Inflammatory macrophage treated with lipopolysaccharide for 4 hours (primary cell): ENCODE measurements at places on chromosomes 13 and 19.
A peak's percentile ranks its signal among the peaks of the same experiment; 100 is the strongest.

GRCh38 chr13:109204657-109205056 is 575.2 kb downstream of the MYO16 start:
- DNase-seq = no peak

DNA sequence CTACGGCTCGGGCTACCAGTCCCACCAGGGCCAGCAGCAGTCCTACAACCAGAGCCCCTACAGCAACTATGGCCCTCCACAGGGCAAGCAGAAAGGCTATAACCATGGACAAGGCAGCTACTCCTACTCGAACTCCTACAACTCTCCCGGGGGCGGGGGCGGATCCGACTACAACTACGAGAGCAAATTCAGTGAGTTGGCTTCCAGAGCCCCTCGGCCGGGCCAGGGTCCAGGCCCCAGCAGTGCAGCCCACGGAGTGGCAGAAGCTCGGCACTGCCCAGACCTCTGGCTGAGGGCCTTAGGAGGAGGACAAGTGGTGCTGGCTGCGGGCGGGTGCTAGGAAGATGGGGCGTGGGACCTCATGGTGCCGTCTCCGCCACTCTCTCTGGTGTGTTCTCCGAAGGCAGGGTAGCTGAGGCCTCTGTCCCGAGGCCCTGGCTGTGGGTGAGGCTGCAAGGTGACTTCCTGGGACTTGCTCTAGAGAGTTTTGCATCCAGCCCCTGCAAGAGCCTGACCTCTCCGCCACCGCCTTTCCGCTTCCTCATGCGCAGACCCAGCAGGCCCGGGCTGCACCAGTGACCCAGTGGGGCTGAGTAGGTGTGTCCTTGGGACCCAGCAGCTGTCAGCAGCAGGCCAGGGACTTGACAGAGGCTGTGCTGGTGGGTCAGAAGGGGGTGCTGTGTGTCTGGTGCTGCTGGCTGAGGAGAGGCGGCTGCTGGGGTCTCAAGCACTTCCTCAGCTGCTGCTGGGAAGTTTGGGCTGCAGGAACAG is 13.5 kb upstream of the QTRT1 start:
- no peak for DNase-seq

DNA sequence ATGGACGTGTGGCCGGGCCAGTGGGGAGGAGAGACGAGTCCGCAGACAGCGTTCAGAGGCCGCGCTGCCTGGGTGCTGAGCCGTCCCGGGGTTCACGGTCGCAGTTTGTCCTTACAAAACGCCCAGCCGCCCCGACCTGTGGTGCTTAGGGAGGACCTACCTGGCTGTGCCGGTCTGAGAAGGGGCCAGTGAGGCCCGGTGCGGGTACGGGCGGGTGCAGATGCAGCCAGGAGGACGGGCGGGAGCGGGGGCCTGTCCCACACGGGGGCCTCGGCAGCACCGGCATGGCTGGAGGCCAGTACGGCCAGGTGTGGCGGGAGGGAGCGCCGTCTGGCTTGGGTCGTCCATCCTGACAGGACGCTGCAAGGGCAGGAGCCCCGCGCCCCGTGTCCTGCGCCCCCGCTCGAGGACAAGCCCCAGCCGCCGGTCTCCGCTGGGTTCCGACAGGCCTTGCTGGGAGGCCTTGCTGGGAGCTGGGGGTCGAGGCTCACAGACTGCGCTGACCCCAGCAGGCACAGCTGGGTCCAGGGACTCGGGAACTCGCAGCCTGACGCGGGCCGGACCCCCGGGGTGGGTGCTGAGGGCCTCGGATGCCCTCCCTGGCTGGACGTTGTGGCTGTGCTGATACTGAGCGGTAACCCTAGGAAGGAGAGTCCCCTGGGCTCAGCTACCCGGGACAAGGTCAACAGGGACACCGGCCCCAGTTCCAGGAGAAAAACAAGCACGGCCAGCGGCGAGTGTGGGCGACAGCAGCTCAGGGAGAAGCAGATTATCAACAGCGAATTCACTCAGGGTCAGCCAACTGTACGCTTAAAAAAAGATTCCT is 5.3 kb upstream of the PROZ start:
- DNase-seq = no peak

DNA sequence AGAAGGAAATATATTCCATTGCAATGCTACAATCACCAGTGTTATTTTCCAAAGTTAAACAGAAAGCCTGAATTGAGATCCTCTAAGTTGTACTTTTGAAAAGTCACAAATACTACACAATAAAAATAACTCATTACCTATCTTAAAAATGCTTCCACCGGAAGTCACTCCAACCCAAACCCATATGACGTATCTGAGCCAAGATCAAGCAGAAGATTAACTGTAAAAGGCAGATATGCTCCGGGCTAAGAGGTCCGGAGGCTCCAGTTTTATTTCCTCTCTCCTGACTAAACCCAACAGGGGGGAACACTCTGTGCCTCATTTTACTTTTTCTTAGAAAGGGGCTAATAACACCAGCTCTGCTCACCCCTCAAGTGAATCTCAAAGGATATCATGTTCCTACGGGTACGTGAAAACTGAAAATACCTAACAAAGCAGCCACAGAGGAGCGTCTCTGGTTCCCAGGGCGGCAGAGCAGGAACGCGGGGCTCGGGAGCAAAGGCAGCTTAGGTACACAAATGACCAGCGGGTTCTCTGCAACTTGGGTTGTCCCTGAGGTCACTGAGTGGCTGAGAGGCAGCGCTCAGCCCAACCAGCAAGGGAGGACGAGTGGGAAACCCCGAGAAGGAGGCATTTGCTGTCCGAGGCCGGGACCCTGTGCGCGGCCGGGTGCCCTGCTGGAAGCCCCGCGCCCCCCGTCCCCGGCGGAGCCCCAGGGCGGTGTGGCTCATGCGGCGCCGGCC is 750 bp downstream of the RAB20 start:
- peak; percentile 70 for DNase-seq

- DNase-seq = peak; percentile 96
These were observed at the start of gene LRRC25 for GRCh38 chr19:18397242-18398202. Gene LRRC25 (minus strand): TSS chr19:18397622. CDS start chr19:18396963, 659 bp downstream.

GRCh38 chr13:97726664-97727280 is 226.7 kb upstream of the IPO5 start:
- DNase-seq = no peak

DNA sequence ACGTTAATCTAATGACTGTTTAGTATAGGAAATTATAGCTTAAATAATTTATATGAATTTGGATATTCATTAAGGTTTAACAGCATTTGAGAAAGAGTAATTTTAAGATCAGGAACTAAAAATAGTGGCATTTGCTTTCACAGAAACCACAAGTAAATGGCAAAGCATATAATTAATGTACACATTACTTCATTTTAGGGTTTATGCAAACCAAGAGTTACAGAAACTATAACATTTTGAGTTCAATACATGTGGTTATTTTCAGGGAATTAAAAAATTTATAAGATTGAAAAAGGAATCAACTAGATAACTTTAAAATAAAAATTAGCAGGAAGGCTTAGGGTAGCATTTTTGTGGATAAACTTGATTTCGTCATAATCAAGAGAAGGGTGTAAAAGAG is 151.7 kb upstream of the MIR17HG start:
- DNase-seq = no peak
